Activated naive CD8-positive, alpha-beta T cell treated with anti-CD3 and anti-CD28 coated beads for 36 hours (primary cell): ENCODE measurements at places on chromosomes 7 and 10.

DNA sequence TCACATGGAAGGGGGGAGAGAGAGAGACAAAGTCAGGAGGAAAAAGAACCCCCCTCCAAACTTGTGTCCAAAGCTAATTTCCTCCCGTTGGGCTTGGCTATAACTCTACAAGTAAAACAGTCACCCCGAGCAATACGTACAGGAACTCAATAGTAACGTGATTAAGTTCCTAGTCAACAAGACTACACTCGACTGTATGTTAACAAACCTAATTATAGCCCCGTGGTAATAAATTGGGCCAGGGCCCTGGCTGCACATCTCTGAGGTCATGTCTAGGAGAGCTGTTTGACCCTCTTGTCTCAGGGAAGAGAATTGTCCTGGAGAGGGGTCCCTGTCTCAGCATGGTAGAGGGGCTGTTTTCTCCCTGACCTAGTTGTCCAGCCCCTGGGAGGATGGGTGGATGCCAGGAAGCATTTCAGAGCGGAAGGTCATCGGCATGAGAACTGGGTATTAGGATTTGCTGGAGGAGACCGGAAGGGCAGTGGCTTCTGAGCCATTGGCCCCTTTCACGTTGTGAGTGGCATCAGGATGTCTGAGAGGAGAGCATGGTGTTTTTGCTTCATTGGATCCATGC is 60.2 kb upstream of the COMTD1 start:
- DNase-seq = no peak

GRCh38 chr10:130109796-130110245 is 809 bp downstream of the C10orf143 start:
- peak; percentile 56 for DNase-seq

DNA sequence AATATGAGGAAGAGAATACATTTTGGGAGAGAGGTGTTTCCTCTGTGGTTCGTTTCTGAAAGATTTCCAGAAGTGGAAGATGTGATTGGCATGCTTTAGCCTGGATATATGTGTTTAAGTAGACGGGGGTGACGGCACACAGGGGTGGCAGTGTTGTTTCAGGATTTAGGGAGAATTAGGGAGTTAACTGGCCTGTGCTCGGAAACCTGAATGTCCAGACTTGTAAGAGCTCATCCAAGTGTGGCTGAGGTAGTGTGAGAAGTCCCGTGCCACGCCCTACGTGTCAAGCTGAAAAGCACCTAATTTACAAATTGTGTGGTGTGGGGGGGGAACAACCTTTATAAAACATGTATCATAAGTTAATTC is 1.1 kb downstream of the RALA start:
- no peak for DNase-seq

DNA sequence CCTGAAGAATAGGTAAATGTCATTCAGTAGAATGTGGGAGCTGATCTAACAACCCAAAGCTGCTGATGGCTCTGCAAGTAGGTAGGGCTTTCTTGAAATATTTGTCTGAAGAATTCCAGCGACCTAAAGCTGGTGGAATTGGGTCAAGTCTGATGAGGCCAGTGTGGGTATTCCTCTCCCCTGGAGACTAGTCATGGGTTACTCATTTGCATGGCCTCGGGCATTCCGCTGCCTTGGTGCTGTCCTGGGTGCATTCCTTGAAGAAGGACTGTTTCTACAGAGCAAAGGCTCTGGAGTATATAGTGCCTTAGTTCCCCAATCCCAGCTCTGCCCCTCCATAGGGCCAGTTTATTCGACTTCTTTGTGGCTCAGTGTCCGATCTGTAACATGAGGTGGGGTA is 19.2 kb downstream of the PDK4 start:
- DNase-seq = no peak

GRCh38 chr10:118692872-118693271 is 61.9 kb downstream of the CACUL1 start:
- no peak for DNase-seq

GRCh38 chr10:13234172-13234571 is at the start of gene UCMA:
TSS of gene UCMA (minus strand) at chr10:13234374. CDS start at chr10:13234258, 116 bp downstream.
- DNase-seq = no peak

DNA sequence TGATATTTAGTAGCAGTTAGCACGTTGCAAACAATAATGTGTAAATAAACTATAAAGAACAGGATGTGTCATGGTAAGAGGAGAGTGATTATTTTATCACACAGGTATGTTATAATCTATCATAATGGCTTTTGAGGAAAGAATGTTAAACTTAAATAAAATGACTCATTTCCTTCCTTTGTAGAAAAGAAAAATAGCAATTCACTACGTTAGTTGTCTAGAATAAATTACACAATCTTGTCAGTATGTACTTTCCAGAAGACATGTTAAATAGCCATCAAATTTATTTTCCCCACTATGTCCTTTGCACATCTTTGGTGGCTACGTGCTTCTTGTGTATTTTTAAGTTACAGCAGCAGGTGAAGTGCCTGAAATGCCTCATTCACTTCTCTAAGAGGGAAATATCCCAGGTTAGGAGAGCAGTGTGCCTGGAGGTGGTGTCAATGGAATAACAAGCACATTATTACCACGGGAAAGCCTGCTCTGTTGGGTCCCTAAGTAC is 133.8 kb downstream of the SEMA3A start:
- no peak for DNase-seq

- no peak for DNase-seq
These were observed 492.0 kb upstream of the CNTNAP2 start for GRCh38 chr7:145624618-145625017.

GRCh38 chr10:74912682-74913081 is 86.3 kb downstream of the KAT6B start:
- DNase-seq = no peak

- no peak for DNase-seq
These were observed 179.8 kb upstream of the PDE1C start for GRCh38 chr7:32250003-32250402.

DNA sequence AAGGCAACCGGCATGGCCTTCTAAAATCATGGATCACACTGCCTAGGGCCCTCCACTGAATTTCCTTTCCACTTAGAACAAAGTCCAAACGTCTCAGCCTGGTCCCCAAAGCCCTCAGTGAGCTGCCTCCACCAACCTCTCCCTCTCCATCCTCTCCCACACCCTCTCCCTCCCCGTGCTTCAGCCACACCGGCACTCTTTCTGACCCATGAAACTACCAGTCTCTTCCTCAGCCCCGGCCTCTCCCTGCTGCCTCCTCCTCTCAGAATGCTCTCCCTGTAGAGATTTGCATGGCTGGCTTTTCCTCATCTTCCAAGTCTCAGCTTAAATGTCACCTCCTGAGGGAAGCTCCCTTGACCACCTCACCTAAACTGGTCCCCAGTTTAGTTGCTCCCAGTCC is 219.0 kb upstream of the ZMIZ1 start:
- no peak for DNase-seq

GRCh38 chr10:74765465-74765975 is 60.9 kb upstream of the KAT6B start:
- DNase-seq = no peak

GRCh38 chr7:4939971-4940728 is 18.8 kb downstream of the MMD2 start:
- no peak for DNase-seq

DNA sequence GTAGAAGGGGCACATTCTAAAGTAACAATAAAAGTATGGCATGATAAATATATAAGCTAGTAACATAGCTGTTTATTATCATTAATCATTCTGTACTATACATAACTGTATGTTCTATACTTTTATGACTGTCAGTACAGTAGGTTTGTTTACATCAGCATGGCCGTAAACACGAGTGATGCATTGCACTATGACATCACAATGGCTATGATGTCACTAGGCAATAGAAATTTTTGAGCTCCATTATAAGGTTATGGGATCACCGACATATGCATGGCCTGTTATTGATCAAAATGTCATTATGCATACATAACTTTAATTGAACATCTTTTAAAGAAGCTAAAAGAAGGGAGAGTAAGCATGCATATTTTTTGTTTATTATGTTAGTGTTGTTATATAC is 200.1 kb upstream of the SHH start:
- no peak for DNase-seq

- DNase-seq = no peak
These were observed 28.0 kb upstream of the ARHGAP21 start for GRCh38 chr10:24751716-24752115.

GRCh38 chr7:77455321-77455720 is 39.2 kb upstream of the GSAP start:
- no peak for DNase-seq

DNA sequence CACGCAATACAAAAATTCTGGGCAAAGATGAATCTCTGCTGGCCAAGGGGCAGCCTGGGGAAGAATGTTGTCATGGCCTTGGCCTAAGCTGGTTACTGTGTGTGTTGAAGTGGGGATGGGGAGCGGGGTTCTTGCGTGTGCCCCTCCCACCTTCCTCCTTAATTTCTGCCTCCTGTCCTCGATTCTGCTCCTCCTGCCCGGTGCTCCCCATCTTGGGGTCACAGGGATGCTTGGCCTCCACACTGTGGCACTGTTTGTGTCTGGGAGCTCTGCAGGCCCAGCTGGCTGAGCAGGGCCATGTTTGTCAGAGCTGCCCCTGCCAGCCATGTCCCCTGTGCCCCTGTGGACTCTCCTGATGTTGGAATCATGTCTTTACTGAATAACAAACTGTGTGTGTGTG is 37.1 kb downstream of the RPS24 start:
- no peak for DNase-seq

DNA sequence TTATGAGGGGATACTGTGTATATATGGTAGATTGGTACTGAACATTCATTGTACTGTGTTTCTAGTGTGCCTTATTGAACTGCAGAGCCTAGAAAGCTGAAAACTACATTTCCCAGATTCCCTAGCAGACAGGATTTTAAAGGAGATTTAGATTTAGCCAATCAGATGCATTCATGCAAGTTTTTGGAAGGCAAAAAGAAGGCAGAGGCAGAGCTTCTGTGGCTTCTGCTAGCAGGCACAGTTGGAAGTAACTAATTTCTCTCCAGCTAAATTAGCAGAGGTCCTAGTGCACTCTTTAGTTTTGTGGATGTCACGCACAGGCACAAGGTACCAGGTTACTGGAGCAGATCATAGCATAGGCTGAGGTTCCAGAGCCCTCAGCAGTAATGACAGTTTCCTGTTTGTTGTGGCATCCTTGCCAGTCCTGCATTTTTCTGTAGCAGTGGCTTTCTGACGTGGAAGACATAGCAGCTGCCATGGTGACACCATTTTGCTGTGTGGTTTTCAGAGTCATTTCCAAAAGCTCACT is 83.7 kb upstream of the CCDC71L start:
- no peak for DNase-seq

DNA sequence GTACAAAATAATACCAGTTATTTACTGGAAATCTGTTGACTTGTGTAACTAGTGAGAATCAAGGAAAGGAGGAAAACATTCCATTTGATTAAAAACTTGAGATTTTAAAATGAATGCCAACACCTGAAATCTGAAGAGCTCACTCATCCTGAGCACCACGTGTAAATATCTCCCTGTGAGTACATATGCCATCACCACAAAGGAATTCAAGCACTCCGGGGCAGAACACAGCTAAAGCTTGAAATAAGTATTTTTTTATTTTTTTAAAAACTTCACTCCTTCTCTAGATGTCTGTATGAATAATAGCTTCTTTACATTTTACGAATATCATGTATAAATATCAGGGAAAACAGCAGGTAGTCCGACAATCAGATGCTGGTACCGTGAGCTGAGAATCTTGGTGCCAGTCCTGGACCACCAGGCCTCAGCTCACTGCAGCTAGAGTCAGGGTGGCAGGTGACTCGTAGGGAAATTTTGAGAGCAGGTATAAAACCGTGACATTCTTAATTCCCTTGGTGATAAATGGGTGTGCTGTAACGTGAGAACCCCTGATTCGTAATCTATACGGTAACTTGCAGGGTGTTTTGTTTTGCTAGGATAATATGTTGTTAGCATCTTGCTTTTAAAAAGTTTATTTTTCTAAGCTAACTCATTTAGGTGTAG is 12.7 kb downstream of the LMTK2 start:
- no peak for DNase-seq

GRCh38 chr7:74039337-74039736 is 11.4 kb downstream of the ELN start:
- no peak for DNase-seq

- no peak for DNase-seq
These were observed 69.7 kb upstream of the TNS3 start for GRCh38 chr7:47651355-47652317.

DNA sequence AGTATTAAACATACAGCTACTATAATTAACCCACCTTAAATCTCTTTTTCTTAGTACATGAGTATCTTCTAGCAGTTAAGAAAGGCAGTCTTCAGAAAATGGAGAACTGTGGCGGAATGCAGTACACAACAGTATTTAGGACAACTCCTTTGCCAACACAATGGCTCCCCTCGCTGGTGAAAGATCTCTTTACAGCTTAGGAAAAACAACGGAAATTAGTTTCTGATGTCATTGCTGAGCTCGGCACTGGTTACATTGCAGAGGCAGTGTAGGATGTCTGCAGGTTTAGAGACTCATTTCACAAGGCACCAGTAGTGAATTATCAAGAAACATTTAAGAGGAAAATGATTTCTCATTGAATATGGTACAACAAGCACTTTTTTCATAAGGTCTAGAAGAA is 43.4 kb downstream of the GLRX3 start:
- no peak for DNase-seq

GRCh38 chr7:45990276-45990675 is 69.2 kb upstream of the IGFBP3 start:
- DNase-seq = no peak

DNA sequence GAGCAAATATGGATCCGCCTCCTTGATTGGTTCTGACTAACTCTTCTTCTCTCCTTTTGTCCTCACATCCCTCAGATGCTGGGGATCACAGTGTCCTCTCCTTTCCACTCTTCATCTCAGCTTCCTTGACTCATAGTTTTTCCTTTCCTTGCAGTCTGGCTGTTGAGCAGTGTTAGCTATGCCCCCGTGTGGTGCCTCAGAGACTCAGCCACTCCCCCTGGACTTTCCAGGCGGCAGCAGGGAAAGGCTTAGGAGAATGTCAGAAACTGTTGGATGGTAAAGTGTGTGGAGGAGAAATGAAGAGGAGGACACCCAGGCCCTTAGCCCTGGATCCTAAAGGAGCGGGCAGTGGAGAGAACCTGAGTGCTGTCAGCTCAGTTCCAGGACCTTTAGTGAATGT is 267.5 kb downstream of the CELF2 start:
- no peak for DNase-seq

- no peak for DNase-seq
These were observed 49.8 kb downstream of the RASGEF1A start for GRCh38 chr10:43216931-43217562.
